ENCODE measurements at places on chromosomes 11 and 22.

- DNase-seq = no peak
Observed at GRCh38 chr11:125084761-125085231, 21.7 kb downstream of the SLC37A2 start.

- no peak for DNase-seq
Observed at GRCh38 chr22:49815641-49816091, 12.0 kb downstream of the BRD1 start.

DNA sequence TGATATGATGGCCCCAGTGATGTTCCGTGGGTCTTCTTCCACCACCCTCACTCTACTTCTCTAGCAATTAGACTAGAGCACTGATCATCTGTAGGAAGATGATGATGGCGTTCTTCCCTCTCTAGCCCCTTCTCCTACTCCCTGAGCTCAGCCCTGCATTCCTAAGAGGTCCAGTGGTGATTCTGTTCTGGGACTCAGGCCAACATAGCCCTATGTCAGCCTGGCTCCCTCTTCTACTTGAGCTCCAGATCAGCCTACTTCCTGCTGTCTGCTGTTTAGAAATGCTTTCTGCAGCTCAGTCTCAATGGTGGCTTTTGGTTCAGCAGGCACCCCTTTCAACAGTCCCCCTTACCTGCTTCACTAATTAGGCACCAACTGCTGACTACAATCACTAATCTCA is 86.1 kb upstream of the ZBED5 start:
- DNase-seq = no peak

- DNase-seq = no peak
Observed at GRCh38 chr11:37500425-37500824, 902.4 kb upstream of the RAG2 start.

DNA sequence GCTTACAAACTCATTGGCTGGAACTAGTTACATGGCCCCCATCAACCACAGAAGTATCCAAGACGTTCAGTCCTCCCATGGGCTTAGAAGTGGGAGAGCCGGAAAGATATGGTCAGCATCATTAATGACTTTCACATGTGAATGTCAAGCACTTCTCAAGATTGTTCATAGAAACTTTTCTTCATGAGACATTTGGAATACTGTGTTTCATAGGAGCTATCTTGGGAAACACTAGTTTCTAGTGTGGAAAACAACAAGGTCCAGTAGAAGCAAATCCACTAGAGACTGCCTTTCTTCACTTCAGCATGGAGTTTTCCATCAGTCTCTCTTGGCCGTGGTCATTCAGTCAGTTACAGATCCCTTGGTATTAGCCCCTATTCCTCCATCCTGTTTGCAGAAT is 160.9 kb downstream of the C11orf91 start:
- DNase-seq = no peak

- no peak for DNase-seq
Observed at GRCh38 chr22:38819387-38819940, 24.4 kb downstream of the NPTXR start.

DNA sequence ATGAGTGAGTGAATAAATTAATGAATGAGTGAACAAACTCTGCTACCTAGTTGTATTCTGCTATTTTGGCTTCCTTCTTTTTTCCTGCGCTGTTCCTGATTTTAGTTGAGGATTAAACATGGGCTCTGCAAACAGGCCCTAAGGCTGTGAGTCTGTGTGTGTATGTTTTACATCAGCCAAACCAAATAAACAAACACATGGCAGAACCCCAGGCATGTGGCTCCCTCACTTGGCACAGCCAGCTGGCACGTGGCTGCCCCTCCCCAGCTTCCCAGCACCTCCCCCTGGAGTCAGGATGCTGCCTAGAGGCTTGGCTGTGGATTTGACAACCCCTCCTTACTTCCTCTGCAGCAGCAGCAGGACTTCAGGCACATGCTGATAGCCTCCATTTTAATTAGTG is 593.2 kb downstream of the INSC start:
- no peak for DNase-seq

DNA sequence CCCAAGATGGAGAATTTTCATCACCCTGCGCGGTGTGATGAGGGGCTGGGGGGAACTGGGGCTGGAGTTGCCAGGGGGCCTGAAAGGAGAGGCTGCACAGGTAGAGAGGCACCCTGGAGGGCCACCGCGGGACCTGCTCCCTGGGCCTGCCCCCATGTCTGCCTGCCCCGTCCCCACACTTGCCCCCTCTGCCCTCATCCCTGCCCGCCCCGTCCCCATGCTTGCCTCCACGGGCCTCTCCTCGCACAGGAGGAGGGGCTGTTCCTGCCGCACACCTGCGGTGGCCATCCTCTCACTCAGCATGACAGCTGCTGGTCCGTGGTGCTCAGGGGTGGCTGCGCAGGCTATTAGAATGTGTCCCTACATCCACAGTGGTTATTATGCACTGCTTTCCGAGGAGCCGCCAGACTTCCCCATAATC is 43.5 kb downstream of the LINC01488 start:
- no peak for DNase-seq

DNA sequence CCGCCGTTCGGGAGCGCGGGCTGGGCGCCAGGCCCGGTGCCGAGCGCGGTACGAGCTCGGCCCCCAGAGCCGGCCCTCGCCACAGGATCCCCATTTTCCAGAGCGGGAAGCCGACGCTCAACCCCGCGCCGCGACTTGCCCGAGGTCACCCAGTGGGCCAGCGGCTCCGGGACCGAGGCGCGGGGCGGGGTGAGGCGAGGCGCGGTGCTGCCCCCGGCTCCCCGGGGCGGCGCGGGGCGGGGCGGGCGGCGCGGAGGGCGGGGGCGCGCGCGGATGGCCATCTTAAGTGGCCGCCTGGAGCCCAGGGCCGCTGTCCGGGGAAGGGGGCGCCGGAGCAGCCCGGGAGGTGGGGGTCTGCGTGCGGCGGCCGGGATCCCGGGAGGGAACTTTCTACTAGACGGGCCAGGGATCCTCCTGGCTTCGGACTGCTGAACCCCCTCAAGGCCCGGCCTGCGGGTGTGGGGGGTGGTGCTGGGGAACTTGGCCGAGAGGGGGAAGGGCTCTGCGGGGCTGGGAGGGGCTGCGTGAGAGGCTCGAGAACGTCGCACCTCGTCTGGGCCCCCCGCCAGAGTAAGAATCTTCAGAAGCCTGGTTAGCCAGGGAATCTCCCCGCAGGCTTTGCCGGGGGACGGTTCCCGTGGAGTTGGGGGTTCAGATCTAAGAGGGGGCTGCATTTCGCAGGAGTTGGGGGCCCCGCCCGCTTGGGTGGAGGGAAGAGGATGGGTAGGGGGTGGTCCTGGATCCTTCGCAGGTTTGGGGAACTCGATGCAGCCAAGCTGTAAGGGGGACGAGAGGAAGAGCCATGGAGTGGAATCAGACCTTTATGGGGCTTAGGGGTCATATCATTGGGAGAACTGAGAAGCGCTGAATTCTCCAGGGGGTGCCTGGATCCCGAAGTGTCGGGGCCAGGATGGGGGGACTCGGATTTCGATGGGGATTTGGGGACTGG is 678 bp upstream of the INPPL1 start:
- peak; percentile 66 for DNase-seq

DNA sequence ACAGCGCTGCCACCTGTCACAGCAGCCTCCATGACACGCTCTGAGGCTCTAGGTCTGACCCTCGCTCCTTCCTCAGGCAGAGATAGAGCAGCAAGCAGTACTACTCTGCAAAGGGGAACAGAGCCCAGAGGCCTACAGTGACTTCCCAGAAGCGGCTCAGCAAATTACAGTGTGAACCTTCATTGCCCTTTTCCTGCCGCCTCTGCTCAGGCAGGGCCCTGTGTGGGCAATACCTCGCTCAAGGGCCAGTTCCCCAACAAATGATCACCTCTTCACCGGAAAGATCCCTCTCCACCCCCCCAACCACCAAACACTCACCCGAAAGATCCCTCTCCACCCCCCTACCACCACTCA is 12.3 kb downstream of the KIAA0930 start:
- no peak for DNase-seq

DNA sequence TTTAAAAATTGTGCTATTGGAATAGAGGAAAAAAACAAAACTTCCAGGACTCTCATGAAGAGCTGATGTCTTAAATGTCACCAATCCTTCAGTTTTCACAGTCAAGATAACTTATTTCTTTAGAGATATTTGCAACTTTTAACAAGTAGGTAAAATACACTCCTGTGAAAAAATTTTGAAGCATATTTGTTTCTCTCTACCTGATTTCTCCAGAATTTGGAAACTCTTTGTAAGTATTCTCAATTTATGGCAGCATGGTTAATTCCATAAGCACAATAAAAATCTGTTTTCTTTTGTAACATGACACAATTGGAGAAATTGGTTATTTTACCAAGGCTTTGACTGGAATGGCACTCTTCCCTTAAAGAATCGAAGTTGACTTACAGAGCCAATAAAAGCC is 4.1 kb downstream of the CASP4 start:
- no peak for DNase-seq

GRCh38 chr11:101510591-101510990 is 73.2 kb downstream of the TRPC6 start:
- DNase-seq = no peak

GRCh38 chr11:73894725-73895335 is 18.0 kb downstream of the PAAF1 start:
- DNase-seq = no peak

GRCh38 chr11:119522609-119523008 is 99.6 kb upstream of the THY1 start:
- DNase-seq = no peak

GRCh38 chr11:117034901-117035300 is 63.3 kb downstream of the SIK3 start:
- no peak for DNase-seq
